Endothelial cell of umbilical vein (primary cell): ENCODE measurements at places on chromosomes 5 and 9.

DNA sequence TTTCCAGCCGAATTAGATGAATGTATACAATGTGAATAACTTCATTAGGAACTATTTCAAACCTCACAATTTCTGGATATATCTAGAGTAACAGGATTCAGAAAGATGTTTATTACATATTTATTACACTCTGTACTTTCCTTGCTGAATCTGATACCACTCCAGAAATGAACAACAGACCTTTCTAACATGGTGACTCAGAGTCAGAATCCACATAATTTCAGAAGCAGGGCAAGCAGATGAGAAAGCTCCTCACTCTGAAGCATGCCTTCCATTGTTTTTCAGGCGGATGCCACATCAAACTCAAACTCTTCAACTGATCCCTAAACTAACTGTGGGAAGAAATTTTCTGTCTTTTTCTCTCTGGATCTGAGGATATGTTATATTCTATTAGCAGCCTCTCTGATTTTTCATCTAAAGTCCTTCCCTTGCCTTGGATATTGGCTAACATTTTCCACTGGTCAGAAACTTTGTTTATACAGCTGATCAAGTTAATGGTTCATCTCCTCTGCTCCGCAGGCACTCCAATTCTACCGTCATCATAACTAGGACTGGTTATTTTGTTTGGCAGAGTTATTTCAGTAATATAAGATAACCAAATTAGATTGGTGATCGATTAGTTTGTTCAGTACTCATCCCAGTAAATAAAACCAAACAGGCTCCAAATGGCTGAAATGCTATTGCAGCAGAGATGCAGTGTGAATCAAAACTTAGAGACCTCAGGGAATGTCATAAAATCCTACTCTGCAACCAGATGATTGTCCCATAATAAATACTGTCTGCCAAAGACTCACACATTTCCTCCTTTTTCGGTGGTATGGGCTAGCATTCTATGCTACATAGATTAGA lies 556.0 kb downstream of the EBF1 start:
- DNase-seq: no peak

- DNase-seq: peak; percentile 55
Observed at GRCh38 chr9:89278997-89279739, 31.8 kb upstream of the CKS2 start.

DNA sequence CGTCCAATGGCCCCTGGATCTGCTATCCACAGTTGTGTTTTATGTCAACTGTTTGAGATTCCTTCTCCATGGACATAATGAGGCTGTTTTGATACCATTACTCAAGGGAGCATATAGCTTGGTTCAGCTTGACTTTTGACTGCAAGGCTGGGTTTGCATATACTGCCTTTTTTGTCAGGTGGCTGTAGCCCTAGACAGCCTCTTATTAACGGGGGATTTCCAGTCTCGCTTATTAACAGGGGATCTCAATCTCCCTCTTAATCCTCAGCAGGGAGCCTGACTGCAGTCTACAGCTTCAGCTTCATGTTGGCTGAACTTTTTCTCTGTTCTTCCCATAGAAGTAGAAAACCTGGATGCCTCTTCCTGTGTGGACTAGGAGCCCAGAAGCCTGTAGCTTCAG lies 73.7 kb upstream of the TNC start:
- DNase-seq: no peak

- DNase-seq: no peak
Observed at GRCh38 chr5:171395042-171395441, 7.4 kb downstream of the NPM1 start.
